ENCODE measurements at places on chromosomes 3 and 15.

DNA sequence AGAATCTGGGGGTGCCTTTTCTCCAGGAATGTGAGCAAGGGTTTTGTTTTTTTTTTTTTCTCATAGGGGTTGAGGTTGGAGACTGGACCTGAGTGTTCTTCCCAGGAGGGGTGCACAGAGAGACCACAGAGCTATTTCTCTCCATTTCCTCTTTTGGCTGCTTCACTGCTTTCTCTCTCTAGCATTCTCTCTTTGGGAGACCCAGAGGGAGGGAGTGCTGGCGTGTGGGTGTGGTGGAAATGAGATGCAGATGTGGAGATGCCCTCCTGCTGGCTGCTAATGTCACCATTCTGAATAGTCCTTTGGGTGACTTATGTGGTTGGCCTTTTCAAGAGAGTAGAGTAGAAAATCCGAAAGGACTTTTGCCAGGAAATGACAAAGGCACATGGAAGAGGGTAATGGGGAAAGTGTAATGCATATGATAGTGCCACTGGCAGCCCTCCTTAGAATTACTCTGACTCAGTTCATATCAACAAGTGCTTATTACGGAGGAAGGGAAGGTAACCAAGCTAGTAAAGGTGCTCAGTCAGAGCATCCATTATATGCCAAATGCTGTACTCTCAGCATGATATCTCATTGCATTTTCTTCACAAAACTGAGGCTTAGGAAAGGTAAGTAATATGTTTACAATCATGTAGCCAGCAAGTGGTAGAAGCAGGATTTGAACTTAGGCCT is 1.9 kb downstream of the SYN2 start:
- no peak for DNase-seq

- no peak for DNase-seq
Measured at GRCh38 chr15:45549541-45550220, 27.1 kb upstream of the SLC30A4 start.

DNA sequence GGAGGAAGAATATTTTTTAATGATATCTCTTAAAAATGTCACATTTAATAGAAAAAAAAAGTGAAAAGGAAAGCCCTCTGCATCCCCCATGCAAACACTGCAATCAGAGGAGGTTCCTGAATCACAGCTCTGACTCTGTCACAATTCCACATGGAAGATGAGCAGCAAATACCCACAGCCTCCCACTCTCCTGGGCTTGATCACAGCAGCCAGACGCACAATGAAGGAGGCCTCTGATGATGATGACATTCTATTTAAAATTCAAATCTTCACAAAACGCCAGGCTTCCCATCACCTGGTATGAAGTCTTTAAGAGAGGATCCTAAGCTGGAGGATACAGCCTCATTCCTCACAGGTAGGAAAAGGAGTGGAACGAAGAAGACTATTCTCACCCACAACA is 9.1 kb upstream of the DIS3L start:
- DNase-seq = no peak

- DNase-seq = no peak
Measured at GRCh38 chr15:93144463-93145236, 55.6 kb upstream of the RGMA start.

GRCh38 chr15:78002996-78003395 is 74.5 kb downstream of the TBC1D2B start:
- no peak for DNase-seq

GRCh38 chr3:69320871-69321271 is 65.0 kb downstream of the FRMD4B start:
- DNase-seq = no peak

- DNase-seq = no peak
Measured at GRCh38 chr3:197398286-197398878, 100.0 kb upstream of the DLG1 start.

GRCh38 chr3:31880020-31880419 is 101.0 kb downstream of the OSBPL10 start:
- no peak for DNase-seq

DNA sequence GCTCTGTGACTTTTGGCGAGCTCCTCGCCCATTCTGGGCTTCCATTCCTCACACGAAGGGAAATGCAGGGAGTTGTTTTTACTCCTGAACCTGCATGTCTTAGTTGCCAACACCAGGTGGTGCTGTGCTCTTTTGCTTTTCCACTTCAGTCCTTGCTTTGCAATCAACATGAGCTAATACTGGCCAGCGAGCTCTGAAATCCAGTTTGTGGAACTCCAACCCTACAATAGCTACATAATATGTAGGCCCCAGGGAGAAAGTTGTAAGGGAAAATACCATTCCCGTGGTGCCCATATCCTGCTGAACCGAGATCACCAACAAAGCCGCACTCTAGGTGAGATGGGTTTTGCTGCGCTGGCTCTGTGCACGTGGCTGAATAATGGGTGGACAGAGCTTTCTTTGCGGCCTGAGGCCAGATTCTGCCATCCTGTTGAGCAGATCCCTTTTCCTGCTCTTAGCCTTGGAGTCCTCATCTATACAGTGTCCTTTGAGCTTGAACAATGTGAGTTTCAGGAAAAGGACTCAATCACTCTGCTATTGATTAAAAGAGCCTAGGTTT is 25.0 kb downstream of the LSM3 start:
- DNase-seq = peak; percentile 88

DNA sequence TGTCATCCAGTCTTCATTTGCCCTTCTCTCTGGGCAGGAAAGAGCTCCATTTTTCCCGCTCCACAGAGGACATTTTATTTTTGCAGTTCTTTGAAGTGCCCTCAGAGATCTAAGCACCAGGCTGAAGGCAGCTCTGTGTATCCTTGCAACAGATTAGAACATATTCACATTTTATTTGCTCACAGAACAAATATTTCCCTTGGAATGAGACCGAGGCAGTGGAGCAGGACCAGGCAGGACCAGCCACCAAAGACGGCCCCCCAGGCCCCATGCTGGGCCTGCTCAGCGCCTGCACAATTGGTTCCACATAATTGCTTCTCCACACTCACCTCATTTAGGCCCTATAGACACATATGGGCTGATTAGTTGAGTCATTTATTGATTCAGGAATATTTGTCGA is 15.7 kb upstream of the ETV5 start:
- DNase-seq = no peak

GRCh38 chr3:146569314-146569713 is 24.9 kb upstream of the PLSCR1 start:
- DNase-seq = no peak

- no peak for DNase-seq
Measured at GRCh38 chr3:28768439-28768838, 419.8 kb upstream of the AZI2 start.

DNA sequence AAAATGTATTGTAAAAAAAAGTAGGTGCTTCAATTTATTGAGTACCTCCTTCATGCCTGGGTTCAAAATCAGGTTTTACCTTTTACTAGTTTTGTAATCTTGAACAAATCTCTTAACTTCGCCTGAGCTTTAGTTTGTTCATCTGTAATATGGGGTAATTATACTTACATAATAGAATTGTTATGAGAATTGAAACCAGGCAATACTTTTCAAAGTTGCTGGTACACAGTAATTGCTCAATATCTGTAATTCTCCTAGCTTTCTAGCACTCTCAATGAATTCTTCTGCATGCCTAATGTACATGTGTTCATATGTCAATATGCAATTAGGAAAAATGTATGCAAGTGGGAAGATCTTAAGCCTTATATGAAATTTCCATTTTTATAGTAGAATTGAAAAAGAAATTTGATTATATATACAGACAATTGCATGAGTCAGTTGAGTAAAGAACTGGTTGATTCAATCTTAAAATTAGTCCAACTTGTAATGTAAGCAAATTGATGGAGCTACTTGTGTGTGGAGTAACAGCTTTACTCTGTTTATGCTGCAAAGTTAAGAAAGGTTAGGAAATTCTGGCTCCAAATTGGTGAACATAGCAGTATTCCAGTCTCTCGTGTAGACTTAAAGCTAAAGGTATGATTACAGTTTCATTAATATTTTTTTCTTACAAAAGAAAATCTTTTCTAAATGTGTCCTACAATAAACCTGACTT is 4.1 kb downstream of the TNFSF10 start:
- DNase-seq = no peak

DNA sequence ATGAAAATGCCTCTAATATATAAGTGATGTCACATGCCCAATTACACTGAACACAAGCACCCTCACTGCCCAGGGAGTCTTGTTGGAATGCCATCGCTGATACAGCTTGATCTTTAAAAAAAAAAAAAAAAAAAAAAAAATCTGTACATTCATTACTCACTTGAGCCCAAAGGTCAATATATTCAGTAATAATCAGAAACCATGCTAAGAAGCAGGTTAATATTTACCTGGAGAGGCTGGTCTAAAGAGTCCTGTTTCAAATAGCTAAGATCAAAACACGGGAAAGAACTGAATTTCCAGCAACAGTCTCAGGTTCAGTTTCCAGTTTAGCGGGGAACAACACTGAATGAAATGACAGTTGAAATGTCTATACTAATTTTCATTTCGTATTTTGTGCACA is 109.9 kb downstream of the UACA start:
- no peak for DNase-seq

GRCh38 chr3:97871186-97871585 is 49.4 kb downstream of the CRYBG3 start:
- DNase-seq = no peak

- no peak for DNase-seq
Measured at GRCh38 chr15:40282869-40283614, at the start of gene ANKRD63. TSS of gene ANKRD63 (minus strand) at chr15:40283064. CDS start at chr15:40282586, 478 bp downstream.

DNA sequence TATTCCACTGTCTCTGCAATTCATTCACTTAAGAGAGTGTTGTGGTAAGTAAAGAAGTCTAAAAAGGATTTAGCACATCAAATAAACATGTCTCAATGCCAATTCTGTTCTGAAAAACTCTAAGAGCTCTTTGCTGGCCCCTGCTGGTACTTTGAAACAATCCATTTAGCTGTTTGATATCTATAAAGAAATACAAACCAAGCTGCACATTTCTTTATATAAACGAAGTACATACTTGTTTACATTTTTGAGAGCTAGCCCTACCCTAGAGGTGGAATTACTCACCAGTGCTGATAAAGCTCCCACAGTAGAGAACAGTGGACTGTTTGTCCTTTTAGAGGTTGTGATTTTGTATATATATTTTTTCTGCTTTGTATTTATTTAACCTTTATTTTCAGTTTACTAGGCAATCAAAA is 75.5 kb downstream of the NEDD4 start:
- DNase-seq = no peak

- no peak for DNase-seq
Measured at GRCh38 chr15:71278989-71279756, 163.9 kb downstream of the THSD4 start.

DNA sequence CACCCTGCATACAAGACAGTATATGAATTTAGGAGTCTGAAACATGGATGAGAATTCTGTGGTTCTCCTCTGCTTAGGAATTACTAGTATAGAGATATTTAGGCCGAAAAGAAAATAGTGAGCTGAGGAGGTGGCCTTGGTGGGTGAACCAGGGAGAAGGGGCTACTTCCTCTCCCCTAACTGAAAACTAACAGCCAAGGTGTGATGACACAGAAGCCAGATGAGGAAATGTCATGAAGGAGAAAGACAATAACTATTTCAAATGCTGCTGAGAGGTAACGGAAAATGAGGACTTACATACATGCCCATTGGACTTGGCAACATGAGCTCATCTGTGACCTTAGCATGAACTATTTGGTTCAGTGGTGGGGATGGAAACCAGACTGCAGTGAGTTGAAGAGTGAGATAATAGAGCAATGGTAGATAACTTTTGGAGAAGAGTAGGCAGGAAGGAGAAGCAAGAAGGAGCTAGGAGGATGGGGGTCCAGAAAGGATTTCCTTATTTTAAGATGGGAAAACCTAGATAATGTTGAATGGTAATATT is 114.4 kb upstream of the TSPAN3 start:
- DNase-seq = no peak

DNA sequence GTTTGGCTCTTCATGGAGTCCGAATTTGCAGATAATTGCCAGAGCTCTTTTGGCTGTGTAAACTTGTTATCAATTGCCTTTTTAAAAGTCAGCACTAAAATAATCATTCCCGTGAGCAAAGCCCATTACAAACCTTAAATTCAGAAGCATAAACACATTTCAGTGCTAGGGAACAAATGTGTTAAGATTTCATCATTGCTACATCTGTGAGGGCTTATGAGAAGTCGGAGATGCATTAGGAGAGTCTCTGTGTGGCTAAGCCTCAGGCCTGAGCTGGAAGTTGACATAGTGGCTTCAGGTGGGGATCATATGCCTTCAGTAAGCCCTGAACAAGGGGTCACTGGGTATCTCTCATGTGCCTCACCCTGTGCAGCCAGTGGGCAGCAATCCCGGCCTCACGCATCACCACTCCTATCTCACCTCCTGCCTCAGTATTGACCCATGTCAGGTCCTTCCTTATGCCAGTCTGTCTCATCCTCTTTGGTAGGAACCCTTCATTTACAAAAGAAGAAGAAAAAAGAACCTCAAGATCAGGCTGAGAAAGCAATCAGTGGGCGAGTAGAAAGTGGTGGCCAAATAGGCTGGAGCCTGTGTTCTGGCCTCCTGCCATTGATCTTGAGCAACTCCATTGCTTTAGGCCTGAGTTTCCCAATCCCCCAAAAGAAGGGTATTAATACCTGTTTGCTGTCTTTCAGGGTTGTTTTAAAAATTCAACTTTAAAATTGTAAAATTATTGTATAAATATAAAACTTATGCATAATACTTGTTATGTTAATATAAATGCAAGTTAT is 233.5 kb downstream of the IL20RB start:
- DNase-seq = no peak

DNA sequence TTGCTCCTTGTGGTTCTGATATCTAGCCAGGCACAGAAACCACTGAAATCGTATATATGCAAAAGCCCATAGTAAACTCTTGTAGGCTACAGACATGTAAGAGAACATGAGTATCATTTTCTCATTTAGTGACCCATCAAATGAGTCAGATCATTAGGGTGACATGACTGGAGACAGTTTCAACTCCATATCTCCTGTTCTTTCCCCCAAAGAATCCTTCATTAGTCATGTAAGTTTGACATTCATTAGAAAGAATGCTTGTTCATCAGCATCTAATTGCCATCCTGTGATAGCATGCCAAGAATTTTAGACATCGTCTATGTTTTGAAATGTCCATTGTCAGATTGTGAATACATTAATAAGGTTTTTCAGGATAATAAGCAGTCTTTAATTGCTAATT is 264.9 kb upstream of the TPM1 start:
- DNase-seq = no peak

DNA sequence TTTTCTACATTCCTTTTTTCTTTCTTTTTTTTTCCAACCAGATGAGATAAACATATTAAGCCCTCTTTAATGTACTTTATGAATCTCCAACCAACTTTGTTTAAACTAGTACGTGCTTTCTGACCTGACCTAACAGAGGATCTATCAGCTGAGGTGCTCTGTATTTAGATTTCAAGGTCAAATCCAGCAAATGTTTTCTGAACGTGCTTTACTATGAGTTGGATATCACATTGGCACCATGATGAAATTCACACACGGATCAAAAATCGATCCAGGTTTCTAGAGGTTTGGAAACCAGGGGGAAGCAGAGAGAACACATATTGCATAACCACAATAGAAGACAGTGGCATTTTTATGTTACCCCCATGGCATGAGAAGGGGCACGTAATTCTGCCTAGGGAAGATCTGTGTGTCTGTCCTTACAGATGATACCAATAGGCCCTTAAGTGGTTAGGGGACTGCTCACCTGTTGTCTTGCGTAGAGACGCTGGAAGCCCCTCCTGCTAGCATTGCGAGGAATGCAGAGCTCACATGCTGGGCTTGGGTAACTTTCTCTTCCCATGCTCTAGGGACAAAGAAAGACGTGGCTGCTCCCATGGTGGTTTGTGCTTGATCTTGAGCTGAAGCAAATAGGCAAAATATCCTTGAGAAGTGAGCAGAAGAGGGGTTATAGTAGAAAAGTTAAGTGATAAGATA is 59.3 kb upstream of the ABHD10 start:
- DNase-seq = no peak

GRCh38 chr15:101326462-101327146 is 31.6 kb upstream of the SNRPA1 start:
- no peak for DNase-seq
